ENCODE measurements at places on chromosomes 3 and 15.
A peak's percentile ranks its signal among the peaks of the same experiment; 100 is the strongest.

DNA sequence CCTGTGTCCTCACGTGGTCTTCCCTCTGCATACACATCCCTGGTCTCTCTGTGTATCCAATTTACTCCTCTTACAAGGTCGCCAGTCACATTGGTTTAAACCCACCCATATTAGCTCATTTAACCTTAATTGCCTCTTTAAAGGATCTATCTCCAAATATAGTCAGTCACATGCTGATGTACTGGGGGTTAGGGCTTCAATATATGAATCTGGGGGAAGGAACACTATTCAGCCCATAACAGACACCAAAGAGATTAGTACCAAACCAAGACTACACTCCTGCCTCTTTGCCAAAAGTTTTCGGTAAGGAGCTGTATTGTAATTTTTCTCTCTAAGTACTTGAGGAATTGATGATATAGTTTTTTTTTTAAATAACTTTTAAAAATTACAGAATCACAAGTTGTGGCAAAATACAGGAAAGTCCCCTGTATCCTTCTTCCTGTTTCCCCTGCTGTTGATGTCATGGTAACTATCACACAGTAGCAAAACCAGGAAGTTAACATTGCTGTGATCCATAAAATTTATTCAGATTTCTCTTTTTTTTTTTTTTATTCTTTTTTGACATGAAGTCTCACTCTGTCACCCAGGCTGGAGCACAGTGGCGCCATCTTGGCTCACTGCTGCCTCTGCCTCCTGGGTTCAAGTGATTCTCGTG lies 67.8 kb downstream of the SLCO3A1 start:
- DNase-seq: no peak

GRCh38 chr3:172448661-172449465 lies 607 bp upstream of the GHSR start:
- no peak for DNase-seq

GRCh38 chr3:37130984-37131859 lies 43.2 kb downstream of the LRRFIP2 start:
- no peak for DNase-seq

DNA sequence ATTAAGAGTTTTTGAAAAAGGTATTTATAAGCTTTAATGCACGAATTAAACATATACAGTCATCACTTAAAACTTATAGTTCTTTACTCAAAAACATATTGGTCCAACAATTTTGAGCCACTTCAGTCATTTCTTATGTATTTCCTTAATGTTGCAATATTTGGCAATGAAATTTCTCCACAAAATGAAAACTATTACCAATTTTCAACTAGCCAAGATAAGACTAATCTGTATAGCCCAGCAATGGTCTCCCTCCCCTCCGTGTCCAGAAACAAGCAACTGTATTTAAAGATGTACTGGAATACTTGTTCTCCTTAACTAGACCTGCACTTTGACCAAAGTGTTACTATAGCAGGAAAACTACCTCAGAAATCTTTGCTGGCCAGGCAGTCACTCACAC lies 9.2 kb downstream of the ARF4 start:
- no peak for DNase-seq

DNA sequence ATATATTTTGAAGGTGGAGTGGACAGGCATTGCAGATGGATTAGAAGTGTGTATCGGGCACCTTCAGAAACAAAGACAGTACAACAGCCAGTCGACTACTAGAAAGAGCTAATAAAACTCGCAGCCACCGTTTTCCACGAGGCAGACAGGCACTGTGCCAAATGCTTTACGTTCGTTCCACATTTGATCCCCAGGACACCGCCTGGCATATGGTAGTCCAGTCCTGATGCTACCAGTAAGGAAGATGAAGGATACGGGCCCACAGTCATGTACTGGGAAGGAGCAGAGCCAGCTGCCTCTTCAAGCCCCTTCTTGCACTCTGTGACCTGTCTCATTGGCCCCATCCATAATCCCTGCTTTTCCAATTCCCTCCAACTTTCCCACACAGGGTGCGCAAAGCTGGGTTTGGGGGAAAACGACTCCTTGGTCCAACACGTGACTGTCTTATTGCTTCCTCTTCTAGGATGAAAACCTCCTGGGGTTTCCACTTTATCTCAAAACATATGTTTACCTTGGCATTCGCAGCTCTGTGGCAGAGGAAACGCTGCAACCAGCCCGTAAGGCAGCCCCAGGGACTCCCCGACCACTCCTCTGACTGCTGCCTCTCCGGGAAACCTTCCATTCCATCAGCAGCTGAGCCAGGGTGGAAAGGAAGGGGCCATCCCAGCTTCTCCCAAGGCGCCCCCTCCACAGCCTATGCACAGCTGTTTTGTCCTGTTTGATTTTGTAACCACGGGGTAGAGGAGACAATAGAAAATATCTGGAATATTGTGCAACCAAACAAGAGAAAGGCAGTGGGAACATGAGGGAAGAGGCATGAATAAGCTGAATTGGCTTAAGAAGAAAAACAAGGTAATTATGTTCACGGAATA lies 107.4 kb downstream of the ADAMTS17 start:
- peak; percentile 84 for DNase-seq

GRCh38 chr3:104549099-104549714 lies 817.5 kb upstream of the ALCAM start:
- DNase-seq: no peak
